ENCODE measurements at places on chromosomes 12 and 14. TPM values are rescaled to one million over a fixed set of nuclear protein-coding genes. Genes with fewer than 3 reads are reported as not detected.

Gene MIPOL1
- polyA plus RNA-seq: 8.8 TPM

Gene CLEC4D
- 0.49 TPM for polyA plus RNA-seq

Gene LIN7A
- 19.2 TPM for polyA plus RNA-seq

Gene TAS2R30
- 0.16 TPM for polyA plus RNA-seq

Gene MYO1H
- 1.3 TPM for polyA plus RNA-seq

Gene SLC2A14
- 0.34 TPM for polyA plus RNA-seq

Gene A2M
- polyA plus RNA-seq: 194 TPM

Gene LRP1
- polyA plus RNA-seq: 70.4 TPM

Gene BMAL2
- 6.2 TPM for polyA plus RNA-seq

Gene GCH1
- polyA plus RNA-seq: 10.5 TPM

Gene KRT1
- polyA plus RNA-seq: 0.24 TPM

Gene SYNE3
- polyA plus RNA-seq: 2.9 TPM

Gene RTL1
- not detected for polyA plus RNA-seq

Gene ASCL1
- polyA plus RNA-seq: 0.18 TPM

Gene OTOGL
- 0.81 TPM for polyA plus RNA-seq

Gene ADGRD1
- 16.2 TPM for polyA plus RNA-seq

Gene KCNK13
- polyA plus RNA-seq: 0.15 TPM

Gene LBHD2
- not detected for polyA plus RNA-seq

Gene SMARCD1
- 190 TPM for polyA plus RNA-seq

Gene TRPV4
- 19.2 TPM for polyA plus RNA-seq

Gene SLC24A4
- polyA plus RNA-seq: 0.13 TPM

Gene ZDHHC22
- 0.64 TPM for polyA plus RNA-seq

Gene NTN4
- 95.5 TPM for polyA plus RNA-seq

Gene SOX5
- polyA plus RNA-seq: 7.2 TPM

Gene HOXC10
- 53.8 TPM for polyA plus RNA-seq

Gene EXD2
- polyA plus RNA-seq: 31.8 TPM

Gene MANSC1
- 31.2 TPM for polyA plus RNA-seq

Gene FMNL3
- polyA plus RNA-seq: 39.0 TPM

Gene TMPRSS12
- polyA plus RNA-seq: 0.03 TPM

Gene ATXN7L3B
- 84.4 TPM for polyA plus RNA-seq

Gene PLCZ1
- polyA plus RNA-seq: 0.44 TPM

Gene AMHR2
- polyA plus RNA-seq: 0.24 TPM

Gene TXNRD1
- polyA plus RNA-seq: 61.4 TPM

Gene DCAF4
- 16.6 TPM for polyA plus RNA-seq

Gene IAPP
- not detected for polyA plus RNA-seq

Gene ESR2
- 0.91 TPM for polyA plus RNA-seq

Gene FBLN5
- polyA plus RNA-seq: 141 TPM

Gene OR4N2
- not detected for polyA plus RNA-seq

Gene KRT75
- not detected for polyA plus RNA-seq

Gene SMIM10L1
- polyA plus RNA-seq: 16.9 TPM

Gene TTLL5
- 33.7 TPM for polyA plus RNA-seq

Gene KRT6A
- polyA plus RNA-seq: not detected

Gene STAC3
- 4.3 TPM for polyA plus RNA-seq

Gene IL31
- polyA plus RNA-seq: not detected

Gene SMCO3
- polyA plus RNA-seq: 2.3 TPM

Gene SIX6
- not detected for polyA plus RNA-seq
